GM23248 (cell line): ENCODE measurements at places on chromosomes 5 and 9.
A peak's percentile ranks its signal among the peaks of the same experiment; 100 is the strongest.

DNA sequence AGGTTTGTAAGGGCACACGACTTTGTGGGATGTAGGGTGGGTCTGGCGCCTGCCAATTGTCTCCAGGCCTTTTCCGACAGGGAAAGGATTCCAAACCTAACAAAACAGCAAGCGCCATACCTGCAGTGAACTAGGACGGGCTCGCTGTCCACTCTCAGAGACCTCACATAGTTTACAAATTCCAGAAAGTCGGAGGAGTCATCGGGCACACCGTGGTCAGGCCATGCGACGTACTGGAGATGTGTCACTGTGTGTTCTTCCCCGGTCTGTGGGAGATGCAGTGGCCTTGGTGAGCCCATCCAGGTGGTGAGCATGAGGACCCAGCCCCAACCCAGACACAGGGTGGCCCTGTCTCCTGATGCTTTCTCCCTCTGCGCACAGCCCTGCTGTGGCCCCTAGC lies 61.3 kb upstream of the EPB41L4B start:
- no peak for DNase-seq

- no peak for DNase-seq
These were observed 23.2 kb downstream of the LEAP2 start for GRCh38 chr5:132896685-132897084.

DNA sequence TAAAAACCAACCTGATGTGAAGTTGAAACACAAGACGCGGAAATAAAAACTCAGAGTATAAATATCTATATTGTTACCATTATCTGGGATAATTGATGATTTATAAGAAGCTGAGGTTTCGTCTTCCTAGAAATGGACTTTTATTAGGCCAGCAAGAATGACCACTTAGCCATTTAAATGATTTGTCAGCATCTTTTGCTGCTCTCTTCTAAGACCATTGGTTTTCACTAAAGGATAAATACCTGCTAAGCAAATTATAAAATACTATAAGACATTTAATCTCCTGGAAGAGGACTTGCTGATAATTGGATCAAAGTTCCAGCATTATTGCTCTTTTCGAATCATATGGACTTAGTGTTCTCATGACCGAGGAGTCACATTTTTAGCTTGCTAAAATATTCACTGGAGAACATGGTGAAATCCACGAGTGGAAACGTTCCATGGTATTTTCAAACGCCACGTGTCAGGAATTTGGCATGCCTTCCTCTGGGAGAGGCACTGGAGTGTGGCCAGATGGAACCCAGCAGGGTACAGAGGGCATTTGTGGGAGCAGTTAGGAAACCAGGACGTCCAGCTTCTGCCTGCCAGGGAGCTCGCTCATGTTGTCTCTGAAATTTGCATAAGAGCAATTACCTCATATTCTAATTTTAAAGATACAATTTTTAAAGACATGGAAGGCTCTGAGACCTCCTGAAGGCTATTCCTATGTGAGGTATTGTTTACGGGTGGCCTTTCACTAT lies 43.1 kb downstream of the TNFAIP8 start:
- DNase-seq = peak; percentile 71

GRCh38 chr9:74245866-74246497 lies 251.2 kb upstream of the RORB start:
- peak; percentile 1 for DNase-seq

DNA sequence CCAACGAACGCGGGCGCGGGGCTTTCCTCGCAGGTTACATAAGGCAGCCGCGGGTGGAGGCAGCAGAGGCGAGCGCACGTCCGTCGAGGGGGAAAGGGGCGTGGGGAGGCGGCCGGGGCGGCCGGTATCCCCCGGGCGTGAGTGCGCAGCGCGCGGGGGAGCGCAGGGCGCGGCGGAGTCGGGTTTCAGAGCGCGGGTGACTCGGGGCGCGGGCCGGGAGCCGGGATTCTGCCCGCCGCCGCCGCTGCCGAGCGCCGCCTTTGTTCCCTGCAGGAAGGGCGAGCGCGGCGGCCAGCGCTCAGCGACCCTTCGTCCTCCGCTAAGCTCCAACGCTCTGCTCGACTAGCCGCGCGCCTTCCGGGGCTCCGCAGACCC lies at the start of gene COL15A1:
COL15A1 (plus strand) TSS at position 226 of the 375 bp plus-strand sequence. CDS start 155 bp downstream, outside the sequence.
- peak; percentile 61 for DNase-seq

DNA sequence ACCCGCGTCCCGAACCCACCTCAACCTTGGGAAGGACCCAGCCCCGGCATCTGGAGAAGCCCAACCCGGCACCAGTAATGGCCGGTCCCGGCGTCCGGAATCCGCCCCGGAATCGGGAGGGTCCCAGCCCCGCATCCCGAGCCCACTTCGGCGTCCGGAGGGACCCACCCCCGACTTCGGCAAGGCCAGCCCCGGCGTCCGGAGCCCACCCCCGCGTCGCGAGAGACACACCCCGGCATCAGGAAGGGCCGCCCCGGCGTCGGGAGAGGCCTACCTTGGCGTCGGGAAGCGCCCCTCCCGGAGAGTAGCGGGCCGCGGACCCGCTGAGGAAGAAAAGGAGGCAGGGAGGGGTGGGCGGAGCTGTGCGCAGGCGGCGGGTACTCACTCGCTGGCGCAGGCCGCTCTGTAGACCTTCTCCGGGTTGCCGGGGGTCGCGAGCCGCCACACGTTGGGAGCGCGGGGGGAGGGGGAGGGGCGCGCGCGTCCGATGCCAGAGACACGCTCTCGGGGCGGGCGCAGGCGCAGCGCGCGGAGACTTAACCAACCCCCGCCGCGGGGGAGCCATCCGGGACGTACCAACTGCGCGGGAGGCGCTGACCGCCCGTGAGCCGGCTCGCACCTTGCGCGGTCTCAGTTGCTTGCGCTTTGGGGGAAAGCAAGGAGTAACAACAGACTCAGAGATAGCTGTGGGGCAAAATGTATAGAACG lies at the start of gene UIMC1:
UIMC1 (minus strand) TSS at position 515 of the 708 bp plus-strand sequence. CDS start 24,164 bp downstream, outside the sequence.
- peak; percentile 94 for DNase-seq

DNA sequence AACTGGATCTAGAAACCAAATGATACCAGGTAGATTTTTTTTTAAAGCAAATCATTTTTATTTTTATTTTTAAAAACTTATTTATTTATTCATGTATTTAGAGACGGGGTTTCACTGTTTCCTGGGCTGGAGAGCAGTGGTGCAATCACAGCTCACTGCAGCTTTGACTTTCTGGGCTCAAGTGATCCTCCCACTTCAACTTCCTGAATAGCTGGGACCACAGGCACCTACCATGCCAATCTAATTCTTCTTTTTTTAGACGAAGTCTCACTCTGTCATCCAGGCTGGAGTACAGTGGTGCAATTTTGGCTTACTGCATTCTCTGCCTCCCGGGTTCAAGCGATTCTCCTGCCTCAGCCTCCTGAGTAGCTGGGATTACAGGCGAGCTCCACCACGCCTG lies 41.3 kb upstream of the CDK20 start:
- no peak for DNase-seq

DNA sequence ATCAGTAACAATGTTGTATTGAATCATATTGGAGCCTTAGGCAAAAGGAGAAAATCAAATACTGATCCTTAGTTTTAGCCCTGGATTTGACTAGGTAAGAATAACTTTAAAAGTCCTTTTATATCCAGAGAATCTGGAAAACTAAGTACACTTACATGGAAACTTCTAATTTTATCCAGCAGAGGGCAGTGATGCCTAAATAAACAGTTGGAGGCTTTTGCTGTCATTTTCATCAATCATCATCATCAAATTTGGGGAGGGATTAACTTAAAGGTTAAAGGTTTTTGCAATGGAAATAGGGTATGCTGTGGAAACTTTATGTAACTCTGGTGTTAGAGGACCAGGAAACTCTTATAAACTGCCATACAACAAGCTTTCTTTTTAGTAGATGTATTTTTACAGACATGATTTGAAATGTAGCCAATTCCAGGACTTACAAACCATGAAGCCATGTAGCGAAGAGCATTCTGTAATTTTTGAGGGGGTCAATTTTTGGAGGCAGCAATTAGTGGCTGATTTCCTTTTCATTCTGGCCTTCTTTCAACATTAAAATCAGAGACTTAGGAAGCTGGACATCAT lies 112.7 kb downstream of the OSTF1 start:
- DNase-seq = peak; percentile 49
